ENCODE measurements at places on chromosomes 5 and 9.

GRCh38 chr5:54547711-54548250, 30.2 kb downstream of the SNX18 start:
- DNase-seq, result no peak

- DNase-seq, result no peak
Observed at GRCh38 chr5:170390472-170390871, 1.3 kb upstream of the KCNMB1 start.

DNA sequence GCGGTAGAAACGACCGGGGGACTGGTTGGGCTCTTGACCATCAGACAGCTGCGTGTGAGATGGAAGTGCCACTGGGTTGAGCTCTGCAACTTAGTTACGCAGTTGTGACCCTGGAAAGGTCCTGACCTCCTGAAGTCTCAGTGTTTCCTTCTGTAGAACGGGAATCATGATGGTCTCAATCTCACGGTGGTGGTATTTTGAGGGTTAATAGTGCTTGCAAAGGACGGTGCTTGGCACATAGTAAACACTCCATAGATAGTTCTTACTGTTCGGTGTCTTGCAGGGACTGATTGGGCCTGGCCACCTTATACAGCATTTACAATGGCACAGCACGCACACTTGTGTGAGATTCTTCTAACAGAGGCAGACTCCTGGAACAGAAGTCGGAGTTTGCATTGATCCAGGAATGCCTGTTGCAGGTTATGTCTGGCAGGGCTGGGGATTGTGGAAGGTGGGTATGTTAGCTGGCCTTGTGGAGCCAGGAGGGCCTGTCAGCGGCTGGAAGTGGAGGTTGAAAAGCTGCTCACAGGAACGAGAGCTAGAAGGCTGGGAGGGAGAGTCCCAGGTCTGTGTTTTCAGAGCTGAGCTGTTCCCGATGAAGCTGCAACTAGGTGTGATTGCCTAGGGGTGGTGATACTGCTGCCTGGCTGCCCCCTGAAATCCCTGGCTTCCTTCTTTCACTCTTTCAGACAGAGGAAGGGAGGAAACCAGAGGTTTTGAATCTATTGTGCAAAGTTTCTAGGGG, 962 bp upstream of the TXN start:
- DNase-seq, result no peak

DNA sequence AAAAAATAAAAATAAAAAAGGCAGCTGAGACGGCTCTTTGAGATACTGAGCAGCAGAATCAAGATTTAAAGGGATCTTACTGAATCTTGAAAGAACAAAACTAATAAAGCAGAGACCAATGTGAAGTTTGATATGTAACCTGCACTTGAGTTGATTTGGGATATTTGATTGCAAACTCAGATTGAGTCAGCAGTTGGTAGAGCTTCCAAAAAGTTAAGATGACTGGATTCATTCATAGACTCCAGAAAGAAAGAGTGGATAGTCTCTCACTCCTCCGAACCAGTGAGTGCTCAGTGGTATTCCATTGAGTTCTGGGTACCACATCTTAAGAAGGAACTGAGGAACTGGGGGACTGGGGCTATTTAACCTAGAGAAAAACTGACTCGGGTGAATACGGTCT, 52.7 kb upstream of the TESK1 start:
- no peak for DNase-seq

- no peak for DNase-seq
Observed at GRCh38 chr5:159835548-159835947, 80.7 kb upstream of the ADRA1B start.

DNA sequence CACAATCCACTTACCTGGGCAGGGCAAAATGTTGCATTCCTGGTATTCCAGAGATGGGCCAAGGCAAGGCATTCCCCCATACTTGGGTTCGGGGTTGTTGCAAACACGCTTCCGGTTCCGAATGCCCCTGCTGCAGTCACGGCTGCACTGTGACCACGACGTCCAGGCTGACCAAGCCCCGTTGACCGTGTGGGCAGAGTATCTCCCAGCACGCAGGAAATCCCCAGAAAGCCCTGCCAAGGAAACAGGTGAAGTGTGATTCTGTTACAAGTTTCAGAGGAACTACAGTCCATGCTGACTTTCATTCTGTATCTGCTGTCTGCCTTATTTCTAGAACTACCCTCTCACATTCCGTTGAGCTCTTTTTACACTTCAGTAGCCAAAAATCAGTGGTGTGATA, 483.0 kb downstream of the SEMA5A start:
- DNase-seq, result no peak

DNA sequence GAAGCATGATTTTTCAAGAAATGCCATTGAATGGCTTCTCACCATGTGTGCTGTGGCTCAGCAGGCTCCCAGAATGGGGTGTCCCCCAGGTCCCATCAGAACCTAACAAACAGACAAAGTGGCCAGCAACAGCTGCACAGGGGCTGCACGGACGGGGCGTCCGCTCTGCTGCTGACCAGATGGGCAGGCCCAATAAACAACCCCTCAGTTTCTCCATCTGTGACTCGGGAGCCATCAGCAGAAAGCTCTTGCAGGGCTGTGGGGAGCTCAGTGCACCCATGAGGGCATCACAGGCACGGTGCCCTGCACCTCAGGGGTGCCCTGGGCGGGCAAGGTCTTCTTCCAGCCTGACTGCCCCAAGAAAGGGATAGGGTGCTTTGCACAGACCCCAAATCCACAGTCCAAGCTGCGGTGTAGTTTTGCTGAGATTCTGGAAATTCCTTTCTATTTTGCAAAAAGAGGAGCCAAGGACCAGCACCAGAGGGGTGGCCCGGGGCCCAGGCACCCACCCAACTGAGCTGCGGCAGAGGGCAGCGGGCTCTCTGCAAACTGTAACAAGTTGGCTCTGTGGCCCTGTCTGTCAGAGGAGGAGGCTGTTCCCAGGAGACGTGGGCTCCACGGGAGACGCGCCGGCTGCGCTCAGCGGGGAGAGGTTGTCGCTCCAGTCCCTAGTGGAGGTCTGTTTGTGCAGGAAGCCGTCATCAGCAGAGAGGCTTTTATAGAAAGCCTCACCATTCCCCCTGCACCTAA, 138.7 kb upstream of the PPP1R26 start:
- no peak for DNase-seq

GRCh38 chr5:134965271-134965825, 2.4 kb upstream of the CATSPER3 start:
- no peak for DNase-seq

GRCh38 chr5:120252839-120253238, 211.3 kb upstream of the PRR16 start:
- no peak for DNase-seq

DNA sequence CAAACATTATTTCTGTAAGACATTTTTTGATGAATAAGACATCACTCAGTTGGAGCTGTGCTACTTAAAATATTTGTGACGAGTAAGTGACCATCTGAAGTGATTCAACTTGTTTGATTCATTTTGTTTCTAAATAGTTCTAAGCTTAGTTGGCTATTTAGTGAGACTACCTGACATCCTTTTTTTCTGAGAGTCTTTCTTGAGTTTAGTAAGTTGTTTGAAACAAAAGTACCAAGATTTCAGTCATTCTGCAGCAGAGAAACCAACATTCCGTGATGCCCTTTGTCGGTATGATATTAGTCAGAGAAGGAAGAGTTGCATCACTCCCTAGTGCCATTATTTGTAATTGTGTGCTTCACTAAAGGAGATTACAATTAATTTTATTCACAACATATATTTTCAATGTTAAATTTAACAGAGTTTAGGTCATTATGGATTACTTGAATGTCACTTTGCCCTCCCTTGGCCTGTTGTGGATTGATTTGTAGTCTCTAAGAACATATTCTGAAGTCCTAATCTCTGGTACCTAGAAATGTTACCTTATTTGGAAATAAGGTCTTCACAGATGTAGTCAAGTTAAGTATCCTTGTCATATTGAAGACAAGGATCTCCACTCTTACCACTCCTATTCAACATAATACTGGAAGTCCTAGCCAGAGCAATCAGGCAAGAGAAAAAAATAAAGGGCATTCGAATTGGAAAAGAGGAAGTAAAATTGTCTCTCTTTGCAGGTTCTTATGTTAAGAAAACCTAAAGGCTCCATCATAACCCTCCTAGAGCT, 212.2 kb downstream of the PCSK1 start:
- no peak for DNase-seq

- DNase-seq, result no peak
Observed at GRCh38 chr9:25254051-25254450, 424.2 kb downstream of the TUSC1 start.

DNA sequence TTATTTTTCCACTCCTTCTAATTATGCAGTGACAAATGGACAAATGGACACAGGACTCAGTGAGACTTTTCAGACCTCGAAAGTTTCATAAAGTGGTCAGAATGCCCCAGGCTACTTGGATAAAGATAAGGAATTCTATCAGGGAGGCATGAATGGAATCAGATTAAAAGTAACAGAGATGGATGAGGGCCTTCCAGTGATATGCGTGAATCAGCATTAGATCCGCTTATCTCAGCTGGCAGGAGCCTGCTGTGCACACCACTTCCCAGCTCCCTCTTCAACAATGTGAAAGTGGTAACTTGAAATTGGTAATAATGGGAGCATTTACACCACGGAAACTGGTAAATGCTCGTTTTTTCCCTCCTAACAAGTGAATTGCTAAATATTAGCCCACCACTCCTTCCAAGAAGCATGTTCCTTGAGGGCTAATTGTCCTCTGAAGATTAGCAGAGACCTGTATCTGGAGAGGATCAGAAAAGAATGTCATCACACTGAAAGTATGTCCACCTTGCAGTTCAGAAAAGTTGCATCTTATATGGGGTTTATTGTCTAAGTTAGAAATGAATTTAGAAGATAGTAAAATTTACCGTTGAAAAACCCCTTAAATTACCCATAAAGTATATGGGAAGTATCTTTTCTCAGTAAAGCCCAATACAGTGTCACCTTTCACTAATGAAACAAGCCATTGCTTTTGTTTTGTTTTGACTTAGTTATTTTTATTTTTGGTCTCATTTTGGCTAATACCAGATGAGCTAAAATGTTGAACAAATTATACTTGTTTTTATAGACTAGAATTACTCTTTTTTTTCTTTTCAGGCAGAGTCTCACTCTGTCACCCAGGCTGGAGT, 125.3 kb downstream of the DPYSL3 start:
- DNase-seq, result no peak

DNA sequence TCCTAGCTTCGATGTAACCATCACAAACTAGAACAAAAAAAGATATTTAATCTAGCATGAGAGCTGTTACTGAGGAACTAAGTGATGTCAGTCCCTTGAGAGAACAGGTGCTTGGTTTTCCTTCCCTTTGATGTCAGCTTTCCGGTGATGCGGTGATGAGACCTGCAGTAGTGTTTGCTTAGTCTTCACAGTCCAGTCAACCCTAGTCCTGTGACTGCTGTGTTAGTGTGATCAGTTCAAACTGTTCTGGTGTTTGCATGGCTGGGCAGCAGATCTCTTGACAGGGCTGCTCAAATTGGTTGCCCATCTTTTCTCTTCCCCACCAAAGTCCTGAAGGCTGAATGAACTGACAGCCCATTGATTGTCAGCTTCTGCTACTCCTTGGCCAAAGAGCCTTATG, 608.6 kb upstream of the DAB2 start:
- no peak for DNase-seq

DNA sequence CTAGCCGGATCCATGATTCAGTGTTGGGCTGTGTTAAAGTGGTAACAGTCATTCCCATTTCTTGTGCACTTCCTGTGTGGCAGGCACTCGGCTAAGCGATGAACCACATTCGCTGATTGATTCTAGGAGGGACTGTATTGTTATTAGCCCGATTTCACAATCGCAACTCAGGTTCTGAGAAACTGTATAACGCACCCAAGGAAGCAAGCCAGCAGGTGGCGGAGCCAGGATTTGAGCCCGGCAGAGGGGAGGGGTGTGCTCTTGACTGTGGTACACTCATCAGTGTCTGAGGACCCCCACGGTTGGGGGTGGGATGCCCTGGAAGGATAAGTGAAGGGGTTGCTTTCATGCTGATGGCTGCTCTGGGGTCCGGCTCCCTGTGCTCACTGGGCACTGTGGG, 34.7 kb downstream of the LRSAM1 start:
- DNase-seq, result no peak

- DNase-seq, result no peak
Observed at GRCh38 chr9:19375538-19375937, 4.5 kb downstream of the RPS6 start.

GRCh38 chr5:34002629-34003328, 5.1 kb downstream of the AMACR start:
- no peak for DNase-seq

DNA sequence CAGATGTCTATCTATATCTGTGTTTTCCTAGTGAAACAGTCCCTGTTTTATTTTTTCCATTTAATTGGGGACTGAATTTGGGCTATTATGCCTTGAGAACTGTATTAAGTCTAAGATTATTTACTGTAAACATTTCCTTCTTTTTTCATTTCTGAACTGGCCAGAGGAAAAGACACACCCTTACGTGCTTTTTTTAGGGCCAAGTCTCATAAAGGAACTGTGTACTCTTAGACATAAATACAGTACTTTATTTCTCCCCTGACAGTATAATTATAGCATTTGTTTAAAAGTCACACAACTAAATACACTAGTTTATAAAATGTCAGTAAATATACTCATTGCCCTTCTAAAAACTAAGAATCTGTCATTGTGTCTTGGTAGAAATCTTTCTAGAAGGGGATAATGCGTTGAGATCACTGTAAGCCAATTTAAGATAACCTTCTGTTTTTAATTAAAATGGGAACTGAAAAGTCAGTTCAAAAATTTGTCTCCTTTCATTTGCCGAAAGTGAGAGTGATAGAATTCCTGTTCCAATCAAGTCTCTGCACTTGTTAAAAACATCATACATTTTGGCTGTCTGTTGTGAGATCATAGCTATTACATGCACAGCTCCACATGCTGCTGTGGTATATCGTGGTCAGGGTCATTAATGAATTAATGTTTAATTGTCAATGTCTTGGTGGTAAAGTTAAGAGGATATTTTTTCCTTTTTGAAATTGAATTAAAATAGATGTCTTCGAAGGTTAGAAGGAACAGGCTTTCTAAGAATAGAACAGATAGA, 132.1 kb downstream of the FOCAD start:
- DNase-seq, result no peak

DNA sequence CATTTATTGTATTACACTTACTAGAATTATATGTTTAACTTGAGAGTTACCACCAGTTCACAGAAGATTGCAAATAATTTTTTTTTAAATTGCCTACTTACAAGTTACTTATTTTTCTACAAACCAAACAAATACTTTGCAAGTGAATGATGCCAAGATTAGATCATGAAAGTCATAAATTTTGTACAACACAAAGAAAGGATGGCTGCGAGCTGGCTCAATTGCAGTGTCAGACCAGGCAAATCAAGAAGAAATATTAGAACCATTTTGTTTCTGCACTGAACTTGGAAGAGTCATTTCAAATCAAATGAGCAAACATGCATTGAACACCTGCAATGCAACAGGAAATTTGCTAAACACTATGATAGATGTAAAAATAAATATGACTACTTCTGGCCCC, 97.3 kb downstream of the PLCXD3 start:
- DNase-seq, result no peak

DNA sequence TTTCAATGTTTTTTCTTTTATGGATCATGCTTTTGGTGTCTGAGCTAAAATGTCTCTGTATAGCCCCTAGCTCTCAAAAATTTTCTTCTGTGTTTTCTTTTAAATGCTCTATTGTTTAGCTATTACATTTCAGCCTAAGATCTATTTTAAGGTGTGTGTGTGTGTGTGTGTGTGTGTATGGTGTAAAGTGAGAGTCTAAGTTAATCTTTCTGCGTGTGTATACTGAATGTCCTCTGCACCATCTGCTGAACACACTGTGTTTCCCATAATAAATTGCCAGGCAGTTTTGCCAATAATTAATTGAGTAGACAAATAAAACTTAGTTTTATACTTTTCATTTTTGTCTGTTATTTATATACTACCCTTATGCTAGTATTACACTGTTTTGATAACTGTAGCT, 2096.3 kb upstream of the C9orf72 start:
- DNase-seq, result no peak

GRCh38 chr5:128350705-128351104, 187.3 kb downstream of the FBN2 start:
- DNase-seq, result no peak
